Stimulated activated CD4-positive, alpha-beta T cell treated with anti-CD3 and anti-CD28 coated beads, Interleukin-1b, Interleukin-23, amount 100 ng/mL, for 24 hours (primary cell): ENCODE measurements at places on chromosomes 6 and 20.

GRCh38 chr6:139175389-139175948 is 40.6 kb downstream of the HECA start:
- DNase-seq = no peak

GRCh38 chr6:109526905-109527628 is 44.0 kb upstream of the ZBTB24 start:
- peak; percentile 12 for DNase-seq

DNA sequence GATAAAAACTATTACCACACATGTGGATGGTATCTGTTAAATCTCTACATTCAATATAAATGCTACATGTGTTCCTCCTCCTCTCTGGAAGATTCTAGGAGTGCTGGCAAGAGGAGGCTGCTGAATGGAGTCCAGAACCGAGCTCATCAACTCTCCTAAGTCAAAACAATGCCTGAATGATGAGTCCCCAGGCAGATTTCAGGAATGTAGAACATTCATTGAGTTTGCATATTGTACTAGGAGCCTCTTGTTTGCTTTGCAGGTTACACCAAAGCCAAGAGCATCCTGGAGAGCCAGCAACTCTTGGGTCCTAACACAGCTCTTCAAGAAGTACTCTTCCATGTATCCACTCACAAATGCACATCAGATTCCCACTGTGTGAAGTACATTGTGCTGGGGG is 117.6 kb upstream of the UST start:
- DNase-seq = no peak

DNA sequence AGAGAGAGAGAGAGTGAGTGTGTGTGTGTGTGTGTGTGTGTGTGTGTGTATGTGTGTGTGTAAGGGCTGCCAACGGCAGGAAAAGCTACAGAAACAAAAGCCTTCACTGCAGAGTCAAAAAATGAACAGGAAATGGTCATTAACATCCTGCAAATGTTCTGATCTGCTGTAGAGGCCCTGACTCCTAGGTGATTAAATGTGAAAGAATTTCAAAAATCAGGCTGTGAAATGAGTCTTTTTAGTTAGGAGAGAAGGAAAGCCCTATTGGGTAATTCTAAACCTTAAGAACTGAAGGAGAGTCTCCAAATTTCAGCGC is 166.5 kb upstream of the MYLIP start:
- DNase-seq = no peak

GRCh38 chr20:51118216-51118615 is 95.3 kb upstream of the KCNG1 start:
- DNase-seq = no peak

DNA sequence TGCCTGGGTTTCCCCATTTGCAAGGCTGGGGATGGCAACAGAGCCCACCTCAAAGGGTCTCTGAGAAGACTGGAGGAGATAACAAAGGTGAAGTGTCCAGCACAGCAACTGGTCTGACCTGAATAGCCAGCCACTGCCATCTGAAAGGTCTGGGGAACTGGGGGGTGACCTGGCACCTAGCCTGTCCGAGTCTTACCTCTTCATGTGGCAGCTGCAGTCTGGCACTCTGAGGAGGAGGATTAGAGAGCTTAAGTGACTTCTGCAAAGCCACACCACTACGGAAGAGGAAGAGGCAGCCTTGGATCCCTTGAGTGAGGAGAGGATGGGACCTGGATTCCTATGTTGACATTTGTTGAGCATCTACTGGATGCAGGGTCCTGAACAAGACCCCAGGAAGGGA is 22.2 kb downstream of the C20orf203 start:
- DNase-seq = no peak

DNA sequence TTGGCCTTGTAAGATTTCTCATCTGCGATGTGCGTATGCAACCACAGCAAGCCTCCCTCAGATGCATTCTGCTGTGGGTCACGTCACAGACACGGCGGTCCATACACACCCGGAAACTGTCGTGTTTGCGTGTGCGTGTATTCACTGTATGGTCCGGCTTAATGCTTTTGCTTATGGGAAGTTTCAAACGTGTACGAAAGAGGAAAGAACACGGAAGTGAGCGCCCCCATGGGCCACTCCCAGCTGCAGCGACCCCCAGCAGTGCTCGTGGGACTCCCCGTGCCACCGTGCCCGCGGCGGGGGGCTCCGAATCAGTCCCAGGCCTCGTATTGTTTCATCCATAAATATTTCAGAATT is 10.2 kb downstream of the DLL1 start:
- DNase-seq = no peak

DNA sequence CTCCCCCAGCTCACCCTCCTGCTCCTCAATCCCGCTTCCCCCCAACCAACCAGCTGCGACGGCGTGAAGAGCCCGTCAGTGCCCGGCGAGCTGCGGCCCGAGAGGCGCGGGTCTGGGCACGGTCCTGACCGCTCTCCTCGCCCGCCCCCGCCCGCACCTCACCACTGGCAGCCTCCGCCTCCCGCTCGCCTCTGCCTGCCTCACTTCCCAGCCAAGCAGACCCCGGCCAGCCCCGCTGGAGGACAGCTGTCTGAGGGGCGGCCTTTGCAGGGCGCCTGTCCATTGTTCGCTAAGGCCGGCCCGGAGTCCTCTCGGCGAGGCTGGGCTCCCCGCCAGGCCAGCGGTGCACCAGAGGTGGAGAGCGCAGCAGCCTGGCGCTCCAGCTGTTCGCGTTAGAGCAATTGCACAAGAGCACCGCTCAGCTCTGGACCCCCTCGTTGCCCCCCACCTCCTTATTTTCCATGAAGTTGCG is 1.3 kb downstream of the SOBP start:
- DNase-seq = no peak

DNA sequence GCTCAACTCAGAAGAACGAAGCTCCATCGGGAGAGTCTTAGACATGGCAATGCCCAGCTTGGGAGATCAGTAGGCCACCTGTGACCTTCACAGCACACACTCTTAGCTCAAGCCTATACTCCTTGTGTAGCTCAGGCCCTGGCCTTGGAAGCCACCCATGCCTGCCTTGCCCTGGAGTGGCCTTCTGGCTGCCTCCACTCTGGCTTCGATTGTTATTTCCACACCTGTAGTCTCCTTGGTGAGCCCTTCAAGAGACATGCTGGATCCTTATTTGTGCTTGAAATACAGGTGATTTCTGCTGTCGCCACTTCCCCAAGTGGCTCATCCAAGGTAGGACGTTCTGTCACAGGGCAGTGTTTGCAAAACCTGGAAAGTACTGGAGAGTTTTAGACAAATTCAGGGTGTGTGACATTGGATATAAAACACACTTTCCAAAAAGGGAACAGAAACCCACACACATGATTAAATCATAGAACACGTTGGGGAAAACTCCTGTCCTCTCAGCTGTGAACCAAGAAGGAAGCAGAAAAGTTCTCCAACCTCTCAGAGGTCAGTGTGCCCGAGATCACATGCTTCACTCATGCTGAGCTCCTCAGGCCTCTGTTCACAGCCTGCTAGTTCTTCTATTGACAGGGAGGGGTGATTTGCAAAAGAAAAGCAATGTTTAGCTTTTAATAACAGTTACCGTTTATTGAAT is 391.8 kb downstream of the CDC5L start:
- no peak for DNase-seq
